ENCODE measurements at places on chromosomes 1 and 21.

DNA sequence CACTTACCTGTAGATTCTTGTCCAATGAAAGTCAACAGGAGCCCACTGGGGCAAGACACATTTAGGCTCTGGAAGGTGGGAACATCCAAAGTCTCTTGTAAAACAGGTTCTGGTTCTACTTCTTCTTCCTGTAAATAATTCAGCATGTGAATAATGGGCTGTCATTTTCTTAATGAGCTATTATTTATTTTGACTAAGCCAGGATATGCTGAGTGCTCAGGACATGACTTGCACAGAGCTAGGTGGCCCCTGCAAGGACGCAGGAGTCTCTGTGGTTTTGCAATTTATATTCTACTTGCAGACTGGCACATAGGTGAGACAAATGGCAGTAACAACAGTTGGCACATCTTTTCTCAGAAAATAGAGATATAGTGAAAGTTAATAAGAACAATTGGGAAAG lies 98.7 kb downstream of the WDR3 start:
- DNase-seq = no peak

DNA sequence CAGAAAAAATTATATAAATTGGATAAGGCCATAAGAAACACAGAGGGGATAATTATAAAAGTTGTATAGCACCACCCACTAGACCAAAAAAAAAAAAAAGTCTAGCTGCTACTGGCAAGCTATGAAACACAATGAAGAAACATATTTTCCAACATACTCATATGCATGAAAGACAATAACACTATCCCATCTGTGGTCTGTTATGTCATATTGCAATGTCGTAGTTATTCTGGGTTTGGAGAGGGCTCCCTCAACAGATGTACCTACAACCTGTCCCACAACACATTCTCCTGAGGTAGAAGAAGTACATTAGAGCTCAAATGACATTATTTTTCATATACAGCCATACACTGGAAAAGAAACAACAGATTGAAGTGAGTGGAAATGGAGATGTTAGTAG lies 517.6 kb upstream of the ADGRL4 start:
- DNase-seq = no peak

DNA sequence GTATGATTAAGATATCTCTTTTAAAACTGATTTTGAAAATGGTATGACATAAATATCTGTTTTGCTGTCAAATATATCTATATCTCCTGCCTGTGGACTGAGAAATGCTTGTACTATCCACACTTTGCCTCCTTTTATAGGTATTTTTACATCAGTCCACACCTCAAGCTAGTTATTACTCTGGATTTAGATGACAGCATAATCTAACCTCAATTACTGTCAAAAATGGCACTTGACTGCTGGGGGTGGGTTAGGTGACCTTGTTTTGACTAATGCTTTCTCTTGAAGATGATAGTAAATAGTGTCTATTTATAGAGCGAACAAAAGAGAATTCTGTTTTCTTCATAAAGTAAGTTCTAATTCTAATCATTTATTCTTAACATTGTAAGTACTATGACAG lies 9.1 kb downstream of the ADGRL2 start:
- DNase-seq = no peak

DNA sequence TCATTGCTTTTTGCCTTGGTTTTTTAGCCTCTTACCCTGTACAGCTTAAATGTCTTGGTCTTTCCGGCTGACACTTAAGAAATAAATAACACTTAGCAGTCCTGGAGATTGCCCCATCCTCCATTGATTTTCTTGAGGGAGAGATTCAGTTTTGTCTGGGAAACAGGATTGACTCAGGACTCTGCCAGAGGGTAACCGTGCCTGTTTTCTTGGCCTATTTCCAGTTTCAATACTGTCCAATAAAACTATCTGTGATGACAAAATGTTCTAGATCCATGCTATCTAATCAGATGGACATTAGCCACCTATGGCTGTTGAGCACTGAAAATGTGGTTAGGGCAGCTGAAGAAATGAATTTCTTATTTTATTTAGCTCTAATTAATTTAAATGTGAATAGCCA lies 216.1 kb downstream of the DUSP10 start:
- no peak for DNase-seq

DNA sequence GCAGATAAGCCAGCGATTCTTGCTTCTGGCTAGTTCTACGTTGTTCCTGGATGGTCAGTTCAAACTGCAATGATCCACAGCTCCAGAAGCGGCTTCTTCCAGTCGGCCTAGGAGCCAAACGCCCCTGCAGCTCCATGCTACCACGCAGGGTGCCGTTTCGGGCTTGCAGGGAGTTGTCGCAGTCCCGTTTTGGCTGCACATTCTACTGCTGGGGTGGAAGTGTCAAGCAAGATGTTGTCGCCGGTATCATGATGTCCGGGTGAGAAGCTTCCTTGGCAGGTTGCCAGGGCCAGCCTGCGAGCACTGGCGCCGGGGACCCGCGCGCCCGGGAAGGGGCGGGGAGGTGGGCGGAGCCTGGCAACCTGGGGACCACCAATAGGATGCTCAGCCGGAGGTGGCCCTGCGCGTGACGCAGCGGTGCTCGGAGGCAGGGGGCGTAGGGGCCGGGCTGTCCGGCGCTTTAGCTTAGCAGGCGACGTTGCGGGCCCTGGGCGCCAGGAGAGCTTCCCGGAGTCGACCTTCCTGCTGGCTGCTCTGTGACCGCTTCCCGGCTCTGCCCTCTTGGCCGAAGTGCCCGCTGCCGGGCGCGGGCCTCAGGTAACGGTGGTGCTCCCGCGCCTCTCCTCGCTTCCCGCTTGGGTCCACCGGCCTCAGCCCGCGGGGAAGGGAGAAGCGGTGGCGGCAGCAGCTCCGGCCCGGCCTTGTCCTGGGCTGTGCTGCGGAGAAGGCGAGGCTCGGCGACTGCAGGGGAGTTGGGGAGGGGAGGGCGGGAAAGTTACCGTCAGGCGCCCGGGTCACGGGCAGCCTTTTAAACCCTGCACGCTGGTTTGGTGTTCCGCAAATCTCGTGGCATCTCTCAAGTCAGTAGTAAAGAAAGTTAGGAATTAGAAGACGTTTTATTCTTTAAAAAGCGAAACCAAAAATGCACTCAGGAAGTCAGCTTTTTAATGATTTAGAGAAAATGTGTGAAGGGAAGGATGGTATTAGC lies at the start of gene SOAT1:
TSS of gene SOAT1 (plus strand) at position 458 of the 988 bp plus-strand sequence. CDS start 8,888 bp downstream, outside the sequence.
- peak; percentile 96 for DNase-seq

DNA sequence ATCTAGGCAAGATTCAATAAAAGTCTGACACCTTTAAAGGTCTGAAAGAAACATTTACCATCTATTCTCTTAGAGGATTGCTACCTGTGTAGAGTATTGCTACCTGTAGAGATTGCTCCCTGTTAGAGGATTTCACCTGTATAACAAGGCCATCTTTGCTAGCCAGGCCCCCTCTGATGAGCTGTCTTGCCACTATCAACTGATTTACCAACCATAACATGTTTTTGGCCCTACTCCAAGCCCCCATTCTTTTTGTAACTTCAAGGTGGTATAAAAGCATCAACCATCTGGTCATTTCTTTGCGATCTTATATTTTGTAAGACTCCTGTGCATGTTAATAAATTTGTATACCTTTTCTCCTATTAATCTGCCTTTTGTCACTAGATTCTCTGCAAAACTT lies 424.7 kb upstream of the CAMK1G start:
- DNase-seq = no peak

GRCh38 chr1:11590395-11590794 lies 63.8 kb downstream of the FBXO2 start:
- DNase-seq = no peak

DNA sequence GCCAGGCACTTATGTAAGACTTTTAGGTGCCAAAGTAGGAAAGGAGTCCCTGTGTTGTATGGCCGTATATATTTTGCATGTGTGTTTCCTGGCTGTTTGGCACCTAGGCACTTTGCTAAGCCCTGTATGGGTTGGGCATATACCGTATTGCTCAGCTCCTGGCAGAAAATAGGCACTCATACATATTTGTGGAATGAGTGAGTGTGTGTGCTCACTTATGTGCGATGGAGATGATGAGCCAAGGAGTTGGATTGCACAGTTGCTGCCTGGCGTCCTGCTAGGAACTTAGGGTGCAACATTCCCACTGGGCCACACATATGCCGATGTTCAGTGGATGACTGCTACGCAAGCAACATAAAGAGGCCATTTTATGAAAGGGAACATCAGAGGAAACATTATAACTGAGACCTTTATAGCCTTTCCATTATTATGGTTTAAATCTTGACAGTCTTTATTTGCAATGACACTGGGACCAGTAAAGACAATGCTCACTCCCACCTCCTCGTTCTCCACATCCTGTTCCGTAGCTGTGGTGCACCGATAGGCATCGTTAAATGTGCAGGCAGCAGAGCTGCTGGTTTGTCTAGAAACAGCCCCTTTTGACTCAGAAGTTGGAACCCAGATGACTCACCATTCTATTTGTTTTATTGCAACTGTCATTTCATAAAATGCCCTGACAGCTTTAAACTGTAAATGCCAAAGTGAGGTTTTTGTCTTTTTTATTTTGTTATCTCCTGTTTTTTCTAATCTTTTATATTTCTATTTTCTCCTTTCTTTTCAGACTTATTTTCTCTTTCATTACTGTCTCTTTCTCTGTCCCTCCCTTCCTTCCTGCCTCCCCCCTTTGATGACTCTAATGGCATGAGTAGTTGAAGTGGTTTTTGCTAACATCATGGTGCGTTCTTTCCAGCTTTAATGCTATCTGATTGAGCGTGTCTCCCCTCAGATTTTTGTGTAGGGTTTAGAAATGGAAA lies 36.1 kb downstream of the PEX14 start:
- DNase-seq = peak; percentile 92

- no peak for DNase-seq
Measured at GRCh38 chr1:66778969-66779368, 22.1 kb downstream of the INSL5 start.

DNA sequence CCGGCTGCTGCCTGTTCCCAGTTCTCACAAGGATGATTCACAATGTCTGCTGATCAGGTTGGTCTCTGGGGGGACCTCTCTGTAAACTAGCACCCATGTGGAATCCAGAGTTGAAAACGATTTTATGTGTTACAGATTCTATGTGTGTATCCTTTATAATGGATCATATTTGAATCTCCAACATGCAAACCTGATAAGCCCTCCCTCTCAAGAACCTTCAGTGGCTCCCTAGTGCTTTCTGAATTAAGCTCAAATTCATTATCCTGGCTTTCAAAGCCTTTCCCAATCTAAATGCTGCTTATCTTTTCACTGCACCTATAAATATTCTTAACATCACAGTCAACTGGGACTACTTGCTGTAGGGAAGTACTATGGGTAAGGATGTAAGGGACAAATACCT lies 166.8 kb upstream of the USP24 start:
- DNase-seq = no peak

- no peak for DNase-seq
Measured at GRCh38 chr1:71228241-71228640, 147.4 kb upstream of the ZRANB2 start.

DNA sequence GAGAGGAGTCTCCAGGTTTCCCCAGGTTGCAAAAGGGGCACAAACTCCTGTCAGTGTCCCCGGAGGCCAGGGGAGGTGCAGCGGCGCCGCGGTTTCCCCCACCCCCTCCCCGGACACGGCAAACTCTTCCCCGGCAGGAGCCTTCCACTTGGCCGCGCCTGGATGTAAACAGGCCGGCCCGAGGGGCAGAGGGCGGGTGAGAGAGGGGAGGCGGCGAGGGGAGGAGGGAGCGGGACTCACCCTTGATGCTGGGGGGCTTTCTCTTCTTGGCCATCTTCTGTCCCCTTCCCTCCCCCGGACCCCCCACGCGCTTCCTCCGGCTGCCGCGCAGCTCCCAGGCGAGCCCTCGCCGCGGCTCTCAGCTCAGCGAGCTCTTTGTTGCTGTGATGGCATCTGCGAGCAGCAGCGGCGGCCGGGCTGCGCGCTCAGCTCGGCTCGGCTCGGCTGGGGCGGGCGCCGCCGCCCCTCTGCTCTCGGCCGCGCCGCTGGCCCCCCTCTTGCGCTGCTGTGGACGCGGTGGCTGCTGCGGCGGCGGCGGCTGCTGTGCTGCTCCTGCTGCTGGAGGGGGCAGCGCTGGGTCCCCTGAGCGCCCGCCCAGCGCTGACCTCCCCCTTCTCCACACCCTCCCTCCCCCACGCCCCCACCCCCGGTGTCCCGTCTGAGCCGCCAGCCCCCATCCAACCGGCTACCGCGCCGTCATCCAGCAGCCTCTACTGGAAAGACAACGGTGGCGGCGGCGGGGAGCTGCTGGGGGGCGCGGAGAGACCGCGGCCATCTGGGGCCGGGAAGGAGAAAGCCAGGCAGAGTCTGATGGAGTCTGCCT lies 4.9 kb upstream of the SLC44A5 start:
- DNase-seq = peak; percentile 25

DNA sequence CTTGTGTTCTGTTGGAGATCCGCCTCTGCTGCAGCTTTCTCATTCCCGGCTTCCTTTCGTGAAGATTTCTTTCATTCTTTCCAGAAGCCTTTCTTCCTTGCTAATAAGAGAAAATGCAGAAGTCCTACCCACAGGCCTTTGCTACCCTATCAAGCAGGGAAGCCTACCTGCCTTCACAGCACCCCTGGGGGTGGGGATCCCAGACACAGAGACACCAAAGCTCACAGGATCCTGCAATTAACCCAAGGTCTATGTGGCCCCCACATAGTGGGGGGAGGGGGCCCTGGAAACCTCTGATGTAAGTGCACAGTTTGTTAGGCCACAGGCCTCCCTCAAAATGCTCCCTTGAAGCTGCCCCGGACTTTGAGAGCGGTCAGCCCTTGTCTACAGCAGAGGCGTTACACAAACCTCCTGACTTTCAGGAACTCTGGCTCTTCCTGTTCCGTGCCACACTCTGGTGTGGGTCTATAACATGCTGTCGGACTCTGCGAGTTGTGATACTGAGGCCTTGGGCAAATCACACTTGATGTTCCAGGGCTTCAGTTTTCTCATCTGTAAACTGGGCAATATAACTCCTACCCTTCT lies 31.2 kb downstream of the NKAIN1 start:
- no peak for DNase-seq

DNA sequence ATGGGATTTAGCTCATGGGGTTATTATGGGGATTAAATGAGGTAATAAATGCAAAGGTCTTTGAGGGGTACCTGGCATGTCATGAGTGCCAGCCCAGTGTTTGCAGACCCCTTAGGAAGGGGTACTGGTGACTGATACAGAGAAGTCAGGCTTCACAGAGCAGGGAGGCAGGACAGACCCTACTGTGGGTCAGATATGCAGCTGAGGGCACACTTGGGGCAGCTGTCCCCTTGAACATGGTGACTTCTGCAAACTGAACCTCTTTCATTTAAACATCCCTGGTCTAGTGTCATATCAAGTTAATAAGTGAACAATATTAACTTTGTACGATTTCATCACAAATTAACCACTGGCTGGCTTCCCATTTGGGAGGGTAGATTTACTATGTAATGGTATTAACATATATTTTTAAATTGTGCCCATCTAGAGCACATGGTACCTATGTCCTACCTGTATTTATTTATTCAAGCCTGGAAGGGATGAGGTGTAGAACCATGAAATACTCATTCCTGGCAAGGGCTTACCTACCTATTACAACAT lies 25.9 kb downstream of the STPG1 start:
- DNase-seq = no peak

GRCh38 chr1:167401260-167401873 lies 117.0 kb downstream of the CD247 start:
- peak; percentile 21 for DNase-seq

Measured in MG63 (cell line).